A549 treated with CpdA at 1 μM for 4 hours (cell line): ENCODE measurements at places on chromosomes 6 and 20. TPM values are rescaled to one million over a fixed set of nuclear protein-coding genes. Genes with fewer than 3 reads are reported as not detected.

Gene PDE10A
- 31.7 to 36.3 TPM (median 33.0 TPM) in 5 replicates for total RNA-seq

Gene PAQR8
- 0.49 to 1.1 TPM (median 0.89 TPM) in 5 replicates for total RNA-seq

Gene PLN
- total RNA-seq = not detected in 5 replicates

Gene CTAGE9
- total RNA-seq = not detected in 5 replicates

Gene TFB1M
- 7.0 to 10.3 TPM (median 8.5 TPM) in 5 replicates for total RNA-seq

Gene OTOR
- not detected in 5 replicates for total RNA-seq

Gene TDRD6
- total RNA-seq = 0.64 TPM in 1 of 5 replicates, not detected in the others

Gene LCA5
- 0.58 to 1.5 TPM (median 0.90 TPM) in 5 replicates for total RNA-seq

Gene TSBP1
- not detected in 5 replicates for total RNA-seq
